ENCODE measurements at places on chromosomes 1 and 21.

DNA sequence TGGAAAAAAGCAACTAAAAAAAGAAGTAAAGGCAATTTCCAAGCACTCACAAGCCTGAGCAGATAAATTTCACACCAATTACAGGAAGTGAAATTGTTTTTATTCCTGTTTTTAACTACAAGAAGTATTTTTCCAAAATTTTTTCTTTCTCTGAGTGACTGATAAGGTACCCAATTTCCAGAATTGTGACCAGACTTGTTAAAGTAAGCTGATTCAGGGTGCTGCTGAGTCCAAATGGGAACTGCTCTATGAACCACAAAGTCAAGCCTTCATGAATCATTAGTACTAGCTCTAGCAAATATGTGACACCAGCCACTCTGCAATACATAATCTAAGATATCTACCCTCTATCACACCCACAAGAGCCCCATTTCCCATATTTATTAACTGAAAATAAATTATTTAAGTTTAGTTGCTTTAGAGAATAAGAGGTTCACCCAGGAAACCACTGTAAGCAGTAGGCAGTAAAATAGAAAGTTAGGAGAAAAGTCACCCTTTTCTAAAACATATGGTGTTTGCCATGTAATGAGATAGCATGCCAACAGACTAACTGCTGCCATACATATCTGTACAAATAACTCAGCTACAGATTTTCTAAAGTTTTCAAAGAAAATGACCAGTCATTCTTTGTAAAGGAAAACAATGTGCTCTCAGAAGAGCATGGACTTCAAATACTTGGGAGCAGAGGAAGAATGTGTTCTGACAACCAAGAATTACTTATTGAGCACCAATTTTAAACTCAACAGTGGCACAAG is 43.1 kb upstream of the TNFSF18 start:
- no peak overlapping the region for H3K27ac ChIP-seq
- no peak overlapping the region for H3K4me3 ChIP-seq
- H3K36me3 ChIP-seq, result no peaks in the 10 kb centered on the region
- no peaks in the 10 kb centered on the region for H3K4me1 ChIP-seq
- H3K27me3 ChIP-seq, result no peaks in the 10 kb centered on the region
- no peak for DNase-seq

DNA sequence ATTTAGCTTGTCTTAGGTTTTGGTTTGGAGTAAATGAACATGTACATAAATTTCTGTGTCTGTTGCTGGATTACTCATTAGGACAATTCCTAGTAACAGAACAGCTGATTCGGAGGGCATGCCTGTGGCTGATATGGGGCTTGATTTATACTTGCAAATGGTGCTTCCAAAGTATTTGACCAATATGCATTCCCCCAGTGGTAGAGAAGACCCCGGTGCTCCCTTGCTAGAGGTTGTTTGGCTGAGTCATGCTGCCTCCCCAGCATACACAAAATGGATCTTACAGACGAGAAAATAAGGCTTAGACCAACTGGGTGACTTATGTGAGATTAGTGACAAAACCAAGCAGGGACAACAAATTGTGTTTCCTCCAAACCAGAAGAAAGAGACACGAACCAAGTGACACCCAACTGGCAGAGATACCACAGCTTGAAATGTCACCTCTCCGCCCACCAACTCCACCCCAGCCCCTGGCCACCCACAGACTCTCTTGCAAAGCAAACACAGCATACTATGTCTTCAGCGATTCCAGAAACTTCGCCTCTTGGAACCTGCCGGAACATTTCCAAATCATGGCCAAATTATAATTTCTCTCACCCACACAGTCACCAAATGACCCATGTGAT is 75.9 kb upstream of the ETS2 start:
- H3K36me3 ChIP-seq, result no peaks in the 10 kb centered on the region
- no peak overlapping the region for H3K27ac ChIP-seq
- no peak overlapping the region for H3K4me3 ChIP-seq
- peaks cover 4% of the 10 kb centered on the region for H3K4me1 ChIP-seq
- H3K27me3 ChIP-seq, result no peaks in the 10 kb centered on the region

DNA sequence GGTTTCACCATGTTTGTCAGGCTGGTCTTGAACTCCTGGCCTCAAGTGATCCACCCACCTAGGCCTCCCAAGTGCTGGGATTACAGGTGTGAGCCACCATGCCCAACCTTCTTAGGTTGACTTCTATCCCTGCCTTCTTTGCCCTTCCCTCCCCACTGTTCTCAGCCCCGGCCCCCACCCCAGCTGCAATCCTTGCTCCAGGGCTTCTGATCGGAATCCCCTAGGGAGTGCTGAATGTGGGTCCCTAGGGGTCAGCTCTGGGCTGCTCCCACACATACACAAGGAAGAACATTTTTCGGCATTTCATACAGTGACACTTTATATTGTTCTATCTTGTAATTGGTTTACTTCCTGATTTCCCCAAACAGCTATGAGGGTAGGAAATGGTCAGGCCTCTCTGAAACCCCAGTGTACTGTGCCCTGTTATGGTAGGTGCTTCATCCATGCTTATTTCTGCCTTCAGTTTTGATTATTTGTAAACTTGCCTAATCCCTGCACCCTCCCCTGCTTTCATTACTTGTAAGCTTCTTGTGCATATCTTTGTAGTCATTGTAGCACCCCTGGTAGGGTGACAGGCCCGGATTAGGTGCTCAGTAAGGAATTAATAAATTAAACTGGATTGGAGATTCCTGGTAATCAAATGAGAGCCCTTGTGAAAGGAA is 5.8 kb upstream of the SRP9 start:
- H3K36me3 ChIP-seq, result no peaks in the 10 kb centered on the region
- H3K27me3 ChIP-seq, result no peaks in the 10 kb centered on the region
- no peaks in the 10 kb centered on the region for H3K4me1 ChIP-seq
- H3K27ac ChIP-seq, result peak overlapping the region; percentile 26
- no peak for DNase-seq

- no peaks in the 10 kb centered on the region for H3K36me3 ChIP-seq
- H3K4me1 ChIP-seq, result no peaks in the 10 kb centered on the region
- H3K27me3 ChIP-seq, result no peaks in the 10 kb centered on the region
- H3K4me3 ChIP-seq, result no peak overlapping the region
Measured at GRCh38 chr21:36208326-36209013, 51.8 kb downstream of the DOP1B start.

GRCh38 chr21:28892199-28893111 is 100.2 kb downstream of the LTN1 start:
- no peak overlapping the region for H3K4me3 ChIP-seq
- no peaks in the 10 kb centered on the region for H3K4me1 ChIP-seq
- no peaks in the 10 kb centered on the region for H3K36me3 ChIP-seq

DNA sequence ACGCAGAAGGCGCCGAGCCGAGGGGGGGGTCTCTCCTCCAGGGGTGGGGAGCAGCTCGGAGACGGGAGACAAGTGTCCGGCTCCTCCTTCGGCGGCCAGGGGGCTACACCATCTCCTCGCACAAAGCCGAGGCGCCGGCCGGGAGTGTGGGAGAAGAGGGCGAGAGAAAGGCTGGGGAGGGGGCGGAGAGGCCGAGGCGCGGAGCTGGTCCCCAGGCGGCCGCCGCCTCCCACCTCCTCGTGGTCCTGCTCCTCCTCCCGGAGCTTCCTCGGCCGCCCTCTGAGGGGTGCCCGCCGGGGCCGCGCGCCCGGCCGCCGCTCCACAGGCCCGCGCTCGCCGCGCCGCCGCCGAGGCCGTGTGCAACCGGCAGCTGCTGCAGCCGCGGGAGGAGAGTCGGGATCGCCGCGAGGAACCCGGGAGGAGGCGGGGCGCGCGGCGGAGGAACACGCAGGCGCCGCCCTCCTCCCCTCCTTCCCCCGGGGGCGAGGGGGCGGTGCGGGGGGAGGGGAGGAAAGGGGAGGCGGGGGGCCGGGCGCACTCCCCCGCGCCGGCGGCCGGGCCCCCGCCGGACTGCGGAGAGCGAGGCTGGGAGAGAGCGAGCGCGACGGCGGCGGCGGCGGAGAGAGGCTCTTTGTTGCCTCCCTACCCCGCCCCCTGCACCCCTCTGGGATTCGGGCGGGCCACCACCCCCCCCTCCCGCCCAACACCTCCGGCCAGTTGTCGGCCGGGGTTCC is at the start of gene ENAH:
Gene ENAH (minus strand): TSS at position 395 of the 734 bp plus-strand sequence. CDS start 433 bp downstream, outside the sequence.
- H3K4me3 ChIP-seq, result peak within 1 kb of the TSS; percentile 94
- H3K27ac ChIP-seq, result peak within 1 kb of the TSS; percentile 98
- H3K36me3 ChIP-seq, result no peaks in the 10 kb centered on the region
- H3K4me1 ChIP-seq, result no peaks in the 10 kb centered on the region

GRCh38 chr1:229410692-229411433 is 23.0 kb downstream of the ACTA1 start:
- H3K27me3 ChIP-seq, result peaks cover 45% of the 10 kb centered on the region
- H3K27ac ChIP-seq, result no peak overlapping the region
- H3K4me3 ChIP-seq, result no peak overlapping the region
- H3K4me1 ChIP-seq, result peaks cover 52% of the 10 kb centered on the region
- DNase-seq, result no peak
- H3K36me3 ChIP-seq, result no peaks in the 10 kb centered on the region

- no peak for DNase-seq
- no peaks in the 10 kb centered on the region for H3K27me3 ChIP-seq
- H3K4me3 ChIP-seq, result no peak overlapping the region
- H3K36me3 ChIP-seq, result no peaks in the 10 kb centered on the region
Measured at GRCh38 chr1:160827418-160827817, 31.4 kb downstream of the LY9 start.

Measured in tibial nerve (tissue), 4 donors.